ENCODE measurements at places on chromosomes 5 and 9. TPM values are rescaled to one million over a fixed set of nuclear protein-coding genes. Genes with fewer than 3 reads are reported as not detected.

GRCh38 chr9:97327562-97327961 is 20.1 kb downstream of the CCDC180 start:
- no peak for DNase-seq

The PCDHB9 gene
- total RNA-seq, result 2.3 TPM

DNA sequence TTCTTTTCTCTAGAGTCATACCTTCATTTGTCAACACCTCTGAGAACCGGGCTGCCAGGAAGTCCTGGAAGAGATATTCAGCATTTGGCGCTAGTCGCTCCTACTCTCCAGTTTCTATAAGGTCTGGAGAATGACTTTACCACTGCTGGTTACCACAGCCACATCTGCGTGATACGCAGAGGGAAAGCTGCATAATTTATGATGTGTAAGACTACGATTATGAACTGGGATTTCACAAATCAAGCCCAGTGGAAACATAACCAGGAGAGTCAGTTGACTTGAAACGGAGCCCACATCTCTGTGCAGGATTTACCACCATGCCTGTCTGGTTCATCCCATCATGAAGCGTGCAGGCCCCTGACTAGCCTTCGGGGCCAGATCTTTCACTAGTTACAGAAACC is 72.6 kb downstream of the FGF1 start:
- DNase-seq, result no peak

DNA sequence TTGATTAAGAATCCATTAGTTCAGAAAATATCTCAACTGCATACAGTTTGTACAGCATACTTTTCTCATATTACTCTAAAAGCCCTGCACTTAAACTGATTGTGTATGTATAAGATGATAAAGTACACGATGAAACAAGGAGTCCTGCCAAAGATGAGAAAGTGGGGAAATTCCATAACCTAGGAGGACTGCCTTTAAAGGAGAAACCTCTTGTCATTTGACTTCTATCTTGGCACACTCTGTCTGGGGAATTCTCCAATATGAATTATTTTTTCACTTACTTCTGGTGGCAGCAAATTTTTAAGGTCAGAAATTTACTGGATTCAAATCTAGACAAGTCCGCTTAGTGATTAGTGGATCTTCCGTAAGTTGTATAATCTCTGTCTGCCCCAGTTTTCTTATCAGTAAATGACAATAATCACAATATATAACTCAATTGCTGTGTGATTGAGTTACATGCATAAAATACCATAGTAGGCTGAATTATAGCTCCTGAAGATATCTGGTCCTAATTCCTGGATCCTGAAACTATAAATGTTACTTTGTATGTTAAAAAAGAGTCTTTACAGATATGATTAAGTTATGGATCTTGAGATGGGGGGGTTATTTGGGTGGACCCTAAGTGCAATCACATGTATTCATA is 17.0 kb upstream of the ISOC1 start:
- DNase-seq, result no peak

- no peak for DNase-seq
Observed at GRCh38 chr5:133259199-133259997, 207.6 kb downstream of the HSPA4 start.

GRCh38 chr9:127938298-127938690 is 640 bp upstream of the DPM2 start:
- no peak for DNase-seq

- no peak for DNase-seq
Observed at GRCh38 chr5:175520873-175521272, 42.5 kb downstream of the SFXN1 start.

GRCh38 chr9:105541838-105542237 is 16.1 kb upstream of the FKTN start:
- no peak for DNase-seq

The TEK gene
- 17.8 TPM for total RNA-seq

DNA sequence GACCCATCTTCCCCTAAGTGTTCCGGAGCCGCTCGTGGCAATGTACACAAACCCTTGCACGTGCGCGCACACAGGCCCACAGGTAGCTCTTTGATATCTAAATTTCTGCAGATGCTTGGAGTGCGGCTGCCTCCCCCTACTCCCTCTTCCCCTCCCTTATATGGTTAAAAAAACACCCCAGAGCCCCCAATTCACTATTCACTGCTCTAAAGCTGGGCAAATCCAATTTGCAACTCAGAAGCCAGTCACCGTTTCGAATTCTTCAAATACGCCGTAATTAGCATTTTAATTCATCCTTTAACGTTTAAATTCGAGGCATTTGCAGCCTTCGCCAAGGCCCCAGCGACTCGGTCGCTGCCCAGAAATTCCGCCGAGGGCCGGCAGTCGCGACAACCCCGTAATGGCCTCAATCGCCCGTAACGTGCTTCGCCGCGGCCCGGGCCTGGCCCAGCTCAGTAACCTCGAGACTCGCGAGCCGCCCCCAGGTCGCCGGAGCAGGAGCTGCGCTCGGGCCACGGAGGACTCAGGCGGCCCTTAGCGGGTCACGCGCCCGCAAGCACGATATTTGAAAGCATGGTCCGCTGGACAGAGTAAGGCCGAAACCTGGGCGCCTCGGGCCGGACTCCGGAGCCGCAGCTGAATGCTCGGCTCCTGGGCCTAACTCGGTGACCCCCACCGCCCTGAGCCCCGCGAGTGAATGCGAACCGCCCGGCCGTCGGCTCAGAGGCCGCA is 1.3 kb downstream of the IRX2 start:
- no peak for DNase-seq

The MAP1B gene
- total RNA-seq, result 94.9 TPM

DNA sequence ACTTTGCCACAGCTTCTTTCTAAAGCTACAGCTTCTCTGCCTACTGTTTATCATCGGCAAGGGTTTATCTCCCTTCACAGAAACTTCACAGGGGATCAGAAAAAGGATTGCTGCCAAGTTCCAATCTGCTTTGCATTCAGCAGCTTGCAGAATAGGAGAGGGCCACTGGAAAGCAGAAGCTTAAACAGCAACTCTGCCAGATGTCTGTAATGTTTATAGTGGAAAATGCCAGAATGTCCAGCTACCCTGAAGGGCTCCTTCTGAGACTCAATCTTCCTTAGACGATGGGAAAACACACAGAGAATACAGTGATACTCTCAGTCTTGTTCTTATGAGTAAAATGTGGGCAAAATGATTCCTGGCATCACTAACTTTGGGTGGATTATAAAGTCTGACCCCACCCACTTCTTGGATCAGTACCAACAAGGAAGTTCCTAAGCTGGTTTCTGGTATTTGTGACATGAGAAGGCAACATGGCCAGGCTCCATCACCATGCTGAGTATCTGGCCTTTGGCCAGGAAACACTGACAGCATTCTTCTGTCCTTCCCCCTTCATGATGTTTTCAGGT is 19.0 kb downstream of the STOM start:
- DNase-seq, result peak; percentile 88

- DNase-seq, result no peak
Observed at GRCh38 chr9:36993933-36994764, 39.9 kb downstream of the PAX5 start.

The FOXD4L6 gene
- not detected for total RNA-seq

DNA sequence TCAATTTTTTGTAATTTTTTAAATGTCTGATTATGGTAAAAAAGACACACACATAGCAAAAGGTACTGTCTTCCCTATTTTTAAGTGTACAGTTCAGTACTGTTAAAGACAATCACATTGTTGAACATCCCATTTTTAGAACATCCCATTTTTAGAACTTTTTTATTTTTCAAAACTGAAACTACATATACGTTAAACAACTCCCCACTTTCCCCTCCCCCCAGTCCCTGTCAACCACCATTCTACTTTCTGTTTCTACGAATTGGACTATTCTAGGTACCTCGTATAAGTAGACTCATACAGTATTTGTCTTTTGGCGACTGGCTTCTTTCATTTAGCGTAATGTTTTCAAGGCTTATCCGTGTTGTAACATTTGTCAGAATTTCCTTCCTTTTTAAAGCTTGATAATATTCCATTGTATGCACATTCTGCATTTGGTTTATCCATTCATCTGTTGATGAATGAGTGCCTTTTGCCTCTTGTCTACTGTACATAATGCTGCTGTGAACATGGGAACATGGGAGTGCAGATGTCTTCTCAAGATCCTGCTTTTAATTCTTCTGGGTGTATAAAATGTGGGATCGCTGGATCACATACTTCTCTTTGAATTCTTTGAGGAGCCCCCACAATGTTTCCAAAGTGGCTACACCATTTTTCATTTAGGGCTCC is 154.0 kb downstream of the PIK3R1 start:
- no peak for DNase-seq

DNA sequence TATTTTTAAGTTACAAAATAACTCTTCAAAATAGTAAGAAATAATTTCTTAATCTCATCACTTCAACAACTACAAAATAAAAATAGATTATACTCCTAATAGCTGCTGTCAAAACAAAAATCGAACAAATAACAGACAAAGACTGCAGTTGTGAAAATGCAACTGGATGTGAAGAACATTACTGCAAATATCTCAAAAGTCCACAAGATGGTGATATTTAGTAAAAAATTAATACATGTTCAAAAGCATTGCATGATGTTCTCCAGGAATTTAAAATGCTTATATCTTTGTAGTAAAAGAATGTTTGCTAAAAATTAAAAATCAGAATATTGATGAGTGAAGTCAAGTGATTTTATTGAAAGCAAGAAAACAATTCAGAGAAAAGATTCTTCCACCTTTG is 66.2 kb downstream of the MPDZ start:
- DNase-seq, result no peak

GRCh38 chr5:956941-957747 is 51.5 kb upstream of the NKD2 start:
- peak; percentile 73 for DNase-seq

GRCh38 chr9:133494636-133495326 is 15.9 kb upstream of the SLC2A6 start:
- DNase-seq, result peak; percentile 71

The GPRIN1 gene
- total RNA-seq, result 0.56 TPM

The SV2C gene
- not detected for total RNA-seq

DNA sequence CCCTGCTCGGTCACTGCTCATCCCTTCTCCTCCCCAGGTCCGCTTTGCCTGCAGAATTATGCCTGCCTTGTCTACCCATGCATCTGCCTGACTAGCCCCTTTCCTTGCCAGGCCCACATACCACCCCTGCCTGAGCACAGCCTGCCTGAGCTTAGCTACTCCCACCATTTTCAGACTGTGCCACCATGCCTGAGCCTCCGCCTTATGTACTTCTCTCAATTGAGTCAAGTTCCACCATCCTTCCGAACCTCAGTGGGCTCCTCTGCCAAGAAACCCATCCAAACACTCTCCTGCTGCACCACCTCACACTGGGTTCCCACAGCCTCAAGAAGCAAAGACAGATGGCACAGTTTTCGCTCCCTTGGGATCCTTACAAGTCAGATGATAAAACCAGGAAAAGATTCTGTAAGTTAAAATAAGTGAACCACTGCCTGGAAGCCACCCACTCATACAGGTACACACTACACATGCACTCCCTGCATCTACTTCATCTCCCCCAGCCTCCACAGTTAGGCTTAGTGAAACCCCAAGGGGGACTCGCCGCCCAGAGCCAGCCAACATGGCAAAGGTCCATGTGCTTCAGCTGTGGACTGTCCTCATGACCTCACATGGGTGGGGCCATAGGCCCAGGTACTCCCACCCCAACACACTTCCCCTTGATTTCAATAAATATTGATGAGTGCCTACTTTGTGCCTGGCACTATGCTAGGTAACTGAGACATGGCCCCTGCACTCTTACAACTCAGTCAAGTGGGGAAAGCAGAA is 23.1 kb downstream of the P4HA2 start:
- no peak for DNase-seq

GRCh38 chr5:57715296-57715695 is 232.7 kb upstream of the ACTBL2 start:
- DNase-seq, result no peak

- DNase-seq, result no peak
Observed at GRCh38 chr5:68522863-68523262, 307.3 kb downstream of the PIK3R1 start.

- DNase-seq, result no peak
Observed at GRCh38 chr5:83672646-83673045, 48.0 kb downstream of the HAPLN1 start.

DNA sequence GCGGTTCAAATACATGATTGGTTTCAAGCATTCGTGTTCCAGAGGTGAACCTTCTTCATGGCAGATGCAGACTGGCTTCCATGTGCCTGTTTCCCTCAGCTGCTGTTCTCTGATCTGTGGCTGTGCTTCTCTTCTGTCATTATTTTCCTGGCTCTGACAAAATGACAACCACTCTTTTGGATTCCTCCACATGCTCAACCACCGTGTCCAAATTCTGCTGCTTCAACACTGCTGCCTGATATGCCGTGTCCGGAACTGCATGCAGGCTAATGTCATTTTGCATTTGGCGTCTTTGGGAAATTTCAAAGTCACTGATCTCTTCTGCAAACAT is 368.7 kb upstream of the ZNF608 start:
- no peak for DNase-seq

DNA sequence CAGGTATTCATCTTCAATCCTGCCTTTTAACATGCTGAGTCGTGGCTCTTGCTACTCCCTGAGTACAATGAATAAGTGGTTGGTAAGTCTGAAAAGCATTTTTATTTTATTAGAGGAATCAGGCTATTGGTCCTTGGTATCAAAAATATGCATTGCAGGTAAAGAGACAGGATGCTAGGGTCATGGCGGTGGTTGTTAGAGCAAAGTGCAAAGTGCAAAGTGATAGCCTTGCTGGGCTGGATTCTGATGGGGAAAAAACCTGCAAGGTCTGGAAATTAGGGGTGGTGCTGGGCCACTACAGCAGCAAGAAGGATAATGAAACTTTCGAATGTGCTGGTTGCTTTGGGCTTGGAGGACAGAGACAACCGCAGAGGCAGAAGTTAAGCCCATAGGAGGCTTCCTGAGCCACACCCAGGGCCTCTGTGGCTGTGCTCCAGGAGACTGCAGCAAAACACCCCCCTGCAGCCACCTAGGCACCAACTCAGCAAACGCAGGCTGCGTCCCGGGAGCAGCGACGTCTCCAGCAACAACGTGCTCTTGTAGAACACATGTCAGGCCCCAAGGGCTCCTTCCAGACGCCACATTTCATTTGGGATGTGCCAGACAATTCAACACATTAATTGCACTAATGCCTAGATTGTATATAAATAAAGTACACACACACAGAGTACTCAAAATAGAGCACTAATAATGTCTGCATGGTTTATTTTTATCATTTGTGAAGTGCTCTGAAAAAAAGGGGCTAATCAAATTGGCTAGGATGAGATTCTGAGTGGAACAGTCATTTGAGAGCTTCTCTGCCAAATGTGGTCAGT is 149.8 kb upstream of the RAPGEF1 start:
- DNase-seq, result peak; percentile 84

DNA sequence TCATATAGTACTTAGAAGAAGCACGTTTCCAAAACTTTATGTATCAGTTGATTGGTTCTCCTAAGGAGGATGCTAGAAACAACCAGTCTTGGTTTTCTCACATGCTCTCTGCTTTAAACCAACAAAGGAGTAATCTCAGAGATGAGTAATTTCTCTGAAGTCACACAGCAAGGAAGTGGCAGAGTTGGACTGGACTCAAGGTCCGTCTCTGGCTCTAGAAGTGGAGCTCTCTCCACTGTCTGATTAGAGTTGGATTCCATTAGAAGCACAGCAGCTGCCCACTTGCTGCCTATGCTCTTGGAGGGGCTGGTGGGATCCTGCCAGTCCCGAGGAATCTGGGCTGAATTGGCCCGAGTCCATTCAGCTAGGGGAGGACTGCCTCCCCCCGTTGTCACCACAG is 21.0 kb downstream of the RALGPS1 start:
- DNase-seq, result no peak

The BHMT gene
- 0.28 TPM for total RNA-seq

GRCh38 chr5:158022837-158023236 is 163.9 kb upstream of the CLINT1 start:
- no peak for DNase-seq

- no peak for DNase-seq
Observed at GRCh38 chr9:86772635-86772993, 174.7 kb downstream of the GAS1 start.

All from right cardiac atrium (tissue), 5 donors.